ENCODE measurements at places on chromosomes 3 and 15.

GRCh38 chr3:113006359-113007056 is 15.7 kb downstream of the GTPBP8 start:
- no peak for DNase-seq

- peak; percentile 90 for DNase-seq
Measured at GRCh38 chr3:12875857-12876836, 34.8 kb upstream of the RPL32 start.

GRCh38 chr3:112847692-112848091 is 1.0 kb upstream of the CD200R1L start:
- DNase-seq: no peak

DNA sequence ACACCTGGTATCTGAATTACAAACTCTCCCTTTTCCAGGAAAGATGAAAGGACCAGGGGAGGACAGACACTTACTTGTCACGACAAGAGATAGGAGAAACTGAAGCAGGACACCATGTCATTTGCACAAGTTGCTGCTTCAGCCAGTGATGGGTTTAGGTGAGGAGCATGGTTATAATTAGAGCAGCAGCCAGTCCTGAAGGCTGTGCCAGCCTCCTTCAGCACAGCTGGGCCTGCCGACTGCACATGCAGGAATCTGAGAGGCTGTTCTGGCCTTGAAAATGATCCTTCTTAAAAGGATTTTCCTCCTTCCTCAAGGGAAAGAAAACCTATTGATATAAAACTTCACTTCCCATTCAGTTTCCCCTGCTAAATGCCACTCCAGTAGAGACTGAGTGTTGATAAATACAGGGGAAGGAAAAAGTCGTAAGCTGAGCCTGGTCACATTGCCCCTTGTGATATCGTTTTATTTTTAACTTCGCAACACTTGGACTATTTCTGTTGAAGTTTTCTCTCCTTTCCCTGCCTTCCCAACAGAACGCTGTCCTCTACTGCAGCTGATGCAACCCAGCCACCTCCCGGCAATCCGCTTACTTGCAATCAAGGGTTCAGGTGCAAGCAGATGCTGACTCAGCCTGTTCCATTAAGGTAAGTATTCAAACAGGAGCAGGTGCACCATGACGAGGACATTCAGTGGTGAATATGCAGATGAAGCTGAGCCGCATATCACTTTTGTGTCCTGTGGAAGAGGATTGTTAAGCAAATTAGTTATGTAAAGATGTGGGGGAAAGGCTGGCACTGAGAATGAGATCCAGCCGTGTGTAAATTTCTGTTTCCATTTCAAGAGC is at the start of gene FBXO40:
TSS of gene FBXO40 (plus strand) at position 524 of the 847 bp plus-strand sequence. CDS start 27,197 bp downstream, outside the sequence.
- DNase-seq: no peak

- no peak for DNase-seq
Measured at GRCh38 chr3:35426366-35426958, 212.9 kb upstream of the ARPP21 start.

- no peak for DNase-seq
Measured at GRCh38 chr15:76285241-76285825, 25.9 kb downstream of the ETFA start.

GRCh38 chr15:33089878-33090757 is 104.4 kb downstream of the FMN1 start:
- DNase-seq: no peak

DNA sequence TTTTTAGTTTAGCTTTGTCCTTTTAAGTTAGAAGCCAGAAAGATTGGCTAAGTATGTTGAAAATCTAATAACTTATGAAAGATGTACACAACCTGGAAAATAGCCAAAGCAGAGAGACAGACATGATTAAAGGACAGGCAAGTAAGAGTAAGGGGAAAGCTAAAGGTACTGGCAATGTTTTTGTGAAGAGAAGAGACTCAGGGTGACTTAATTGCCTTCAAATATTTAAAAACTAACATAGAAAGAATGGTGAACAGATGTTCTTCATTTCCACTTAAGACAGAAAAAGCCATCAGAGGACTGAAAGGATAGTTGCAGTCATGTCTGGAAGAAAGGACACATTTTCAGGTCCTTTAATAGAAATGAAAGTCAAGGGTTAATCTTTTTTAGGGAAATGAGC is 68.8 kb downstream of the ZNF385D start:
- no peak for DNase-seq

- DNase-seq: no peak
Measured at GRCh38 chr15:85397926-85398325, 17.5 kb downstream of the AKAP13 start.

GRCh38 chr3:69997631-69998307 is 1.8 kb upstream of the SAMMSON start:
- DNase-seq: no peak

- no peak for DNase-seq
Measured at GRCh38 chr15:90064911-90065681, 37.2 kb downstream of the IDH2 start.

GRCh38 chr3:43221076-43221475 is 65.3 kb upstream of the SNRK start:
- DNase-seq: no peak

- DNase-seq: no peak
Measured at GRCh38 chr3:140053794-140054193, 118.8 kb downstream of the CLSTN2 start.

DNA sequence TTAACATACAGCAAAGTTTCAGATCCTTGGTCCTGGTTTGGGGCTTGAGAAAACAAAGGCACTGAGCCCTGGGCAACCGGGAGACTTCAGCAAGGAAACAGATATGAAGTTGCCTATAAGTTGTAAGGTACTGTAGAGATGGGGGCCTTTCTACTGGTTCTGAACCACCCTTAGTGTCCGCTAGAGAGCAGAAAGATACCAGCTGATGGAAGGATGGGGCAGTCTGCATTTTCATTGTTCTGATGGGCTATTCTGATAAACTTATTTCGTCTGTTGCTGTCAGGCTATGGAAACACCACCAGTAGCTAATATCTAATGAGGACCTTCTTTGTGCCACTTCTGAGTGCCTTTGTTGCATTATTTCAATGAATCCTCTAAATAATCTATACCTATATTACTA is 38.7 kb downstream of the FGD5 start:
- no peak for DNase-seq

- DNase-seq: no peak
Measured at GRCh38 chr3:191397771-191398170, 63.2 kb upstream of the PYDC2 start.

- DNase-seq: no peak
Measured at GRCh38 chr3:24156466-24156865, 211.4 kb downstream of the NR1D2 start.

GRCh38 chr15:89963301-89964231 is 37.6 kb upstream of the ZNF710 start:
- DNase-seq: no peak

DNA sequence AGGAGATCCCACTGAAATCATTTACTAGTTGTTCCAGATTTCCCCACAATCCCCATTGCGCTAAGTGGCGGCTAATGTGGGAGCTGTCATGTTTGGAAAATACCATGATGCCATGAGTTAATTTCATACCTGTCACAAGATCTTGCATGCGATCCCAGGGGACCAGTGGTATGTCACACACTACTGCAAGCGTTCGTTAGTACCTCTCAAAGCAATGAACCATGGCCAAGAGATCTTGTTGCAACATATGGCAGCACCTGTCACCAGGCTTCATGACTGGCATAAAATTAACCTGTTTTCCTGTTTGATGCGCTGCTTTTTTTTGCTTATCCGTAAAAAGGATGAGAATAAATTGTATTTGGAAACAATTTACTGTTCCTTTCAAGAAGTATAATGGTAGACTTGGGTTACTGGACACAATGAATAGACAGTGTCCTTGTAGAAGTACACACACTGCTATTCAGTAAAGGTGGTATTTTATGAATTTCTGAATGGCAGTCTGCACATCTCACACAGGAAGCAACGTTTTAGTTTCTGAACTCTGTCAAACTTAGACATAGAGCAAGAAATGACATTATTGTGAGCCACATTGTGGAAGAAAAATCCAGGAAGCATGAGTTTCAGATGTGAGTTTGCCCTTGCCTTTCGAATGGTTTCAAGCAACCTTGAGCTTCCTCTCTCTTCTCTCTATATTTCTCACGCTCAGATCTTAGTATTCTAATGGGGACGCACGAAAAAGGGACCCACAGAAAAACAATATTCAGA is 81.9 kb downstream of the CHL1 start:
- DNase-seq: no peak

- no peak for DNase-seq
Measured at GRCh38 chr15:62545467-62546227, 380.6 kb upstream of the C2CD4B start.

DNA sequence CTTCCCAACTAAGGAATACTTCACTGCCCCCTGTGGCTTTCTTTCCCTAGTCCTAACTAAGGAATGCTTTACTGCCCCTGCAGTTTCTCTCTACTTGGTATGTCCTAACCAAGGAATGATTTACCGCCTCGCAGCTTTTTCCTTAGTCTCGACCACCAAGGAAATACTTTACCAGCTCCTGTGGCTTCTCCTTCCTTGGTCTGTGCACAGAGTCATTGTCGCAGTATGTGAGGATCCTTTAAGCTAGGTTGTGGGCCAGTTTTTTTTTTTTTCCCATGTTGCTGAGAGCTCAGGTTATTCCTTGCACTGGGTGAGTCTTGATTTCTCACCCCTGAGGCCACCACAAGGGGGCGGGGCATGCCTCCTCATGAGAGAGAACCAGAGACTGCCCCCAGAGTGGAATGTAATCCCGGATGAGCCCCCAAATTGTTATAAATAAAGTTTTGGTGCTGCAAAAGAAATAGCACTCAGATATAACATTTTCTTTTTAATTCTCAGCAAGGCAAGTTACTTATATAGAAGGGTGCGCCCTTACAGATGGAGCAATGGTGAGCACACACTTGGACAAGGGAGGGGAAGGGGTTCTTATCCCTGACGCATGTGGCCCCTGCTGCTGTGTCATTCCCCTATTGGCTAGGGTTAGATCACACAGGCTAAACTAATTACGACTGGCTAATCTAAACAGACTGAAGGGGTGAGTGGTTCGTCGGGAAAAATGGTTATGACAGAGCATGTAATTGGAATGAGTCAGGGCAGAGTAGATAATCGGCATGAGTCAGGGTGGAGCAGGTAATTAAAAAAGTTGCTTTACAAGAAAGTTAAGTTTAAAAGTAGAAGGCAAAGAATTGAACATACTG is 27.0 kb downstream of the NDUFB4 start:
- no peak for DNase-seq

- no peak for DNase-seq
Measured at GRCh38 chr3:169623971-169624370, 39.5 kb downstream of the MECOM start.

- no peak for DNase-seq
Measured at GRCh38 chr3:54342676-54343075, 220.3 kb downstream of the CACNA2D3 start.

GRCh38 chr3:194993896-194994295 is 277.1 kb downstream of the XXYLT1 start:
- DNase-seq: no peak

- DNase-seq: no peak
Measured at GRCh38 chr15:94196531-94196930, 34.8 kb upstream of the MCTP2 start.

- peak; percentile 17 for DNase-seq
Measured at GRCh38 chr3:117059067-117059955, 349.7 kb downstream of the TUSC7 start.

GRCh38 chr3:144763878-144764454 is 792.3 kb downstream of the DIPK2A start:
- no peak for DNase-seq

DNA sequence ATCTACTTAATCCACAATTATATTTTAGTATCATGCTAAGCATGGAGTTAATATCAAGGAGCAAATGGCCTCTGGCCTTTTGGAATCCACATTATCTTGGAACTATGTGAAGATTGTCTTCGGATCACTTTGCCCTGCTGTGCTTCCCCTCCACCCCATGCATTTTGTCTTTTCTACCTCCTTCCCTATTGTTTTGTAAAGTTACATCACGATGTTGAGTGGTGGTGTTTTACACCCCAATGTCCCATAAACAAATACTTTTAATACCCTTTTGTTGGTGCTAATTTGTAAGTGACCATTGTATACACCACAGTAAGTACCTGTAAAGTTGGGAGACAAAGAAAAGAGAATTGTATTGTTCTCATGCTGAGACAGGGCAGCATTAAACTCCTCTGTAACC is 258.4 kb upstream of the ZNF717 start:
- DNase-seq: no peak

- no peak for DNase-seq
Measured at GRCh38 chr15:25515633-25516032, 76.8 kb upstream of the UBE3A start.

- peak; percentile 15 for DNase-seq
Measured at GRCh38 chr3:148330542-148330941, 367.2 kb upstream of the AGTR1 start.

DNA sequence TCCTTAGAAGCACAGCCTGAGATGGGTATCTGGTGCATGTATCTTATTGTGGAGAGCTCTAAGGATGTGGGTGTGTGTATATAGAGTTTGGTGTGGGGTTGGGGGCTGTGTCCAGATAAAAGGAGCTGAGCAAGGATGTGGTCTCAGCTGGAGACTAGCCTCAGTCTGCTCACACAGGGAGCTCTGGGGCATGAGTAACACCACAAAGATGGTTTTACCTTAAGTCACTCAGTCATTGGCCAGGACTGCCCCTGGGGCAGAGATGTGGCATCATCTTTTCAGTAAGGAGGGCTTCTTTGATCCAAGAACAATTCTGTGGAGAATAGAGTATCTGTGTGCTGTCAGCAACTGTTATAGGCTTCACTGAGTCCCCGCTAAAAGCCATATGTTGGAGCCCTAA is 163.4 kb upstream of the NUDT16 start:
- DNase-seq: peak; percentile 64

DNA sequence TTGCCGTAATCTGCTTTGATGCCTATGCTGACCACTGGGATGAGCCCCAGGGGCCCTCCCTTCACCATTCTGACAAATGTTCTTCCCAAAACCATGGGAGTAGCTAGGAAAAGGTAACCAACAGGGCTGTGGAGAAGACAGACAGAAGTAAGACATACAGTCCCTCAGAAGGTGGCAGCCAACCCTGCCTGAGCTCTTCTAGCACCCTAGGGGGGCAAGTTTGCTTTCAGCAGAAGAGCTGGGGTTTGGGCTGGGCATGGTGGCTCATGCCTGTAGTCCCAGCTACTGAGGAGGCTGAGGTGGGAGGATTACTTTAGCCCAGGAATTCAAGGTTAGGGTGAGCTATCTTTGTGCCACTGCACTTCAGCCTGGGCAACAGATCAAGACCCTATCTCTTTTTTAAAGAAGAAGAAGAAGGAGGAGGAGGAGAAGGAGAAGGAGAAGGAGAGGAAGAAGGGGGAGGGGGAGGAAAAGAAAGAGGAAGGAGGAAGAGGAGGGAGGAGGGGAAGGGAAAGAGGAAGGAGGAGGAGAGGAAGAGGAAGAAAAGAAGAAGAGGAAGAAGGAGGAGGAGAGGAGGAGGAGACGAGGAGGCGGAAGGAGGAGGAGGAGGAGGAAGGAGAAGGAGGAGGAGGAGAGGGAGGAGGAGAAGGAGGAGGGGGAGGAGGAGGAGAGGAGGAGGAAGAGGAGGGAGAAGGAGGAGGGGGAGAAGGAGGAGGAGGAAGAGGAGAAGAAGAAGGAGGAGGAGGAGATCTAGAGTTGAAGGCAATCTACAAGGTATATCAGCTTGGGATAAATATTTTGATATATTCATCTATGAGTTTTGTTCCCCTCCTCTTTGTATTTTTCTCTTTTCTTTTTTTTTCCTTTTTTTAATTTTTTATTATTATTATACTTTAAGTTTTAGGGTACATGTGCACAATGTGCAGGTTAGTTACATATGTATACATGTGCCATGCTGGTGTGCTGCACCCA is 44.9 kb upstream of the ABHD2 start:
- DNase-seq: no peak
